Frontal cortex (tissue), 4 donors: ENCODE measurements at places on chromosomes 6 and 20. TPM values are rescaled to one million over a fixed set of nuclear protein-coding genes. Genes with fewer than 3 reads are reported as not detected.

GPR6 gene
- 7.3 TPM for total RNA-seq

CYP39A1 gene
- total RNA-seq = 2.9 TPM

PLG gene
- total RNA-seq = not detected

DEF6 gene
- total RNA-seq = 2.4 TPM

TSHZ2 gene
- total RNA-seq = 2.4 TPM

PNPLA1 gene
- not detected for total RNA-seq

APOM gene
- total RNA-seq = 0.41 TPM

CST9 gene
- total RNA-seq = not detected

SGK1 gene
- 54.6 TPM for total RNA-seq

KIF6 gene
- 1.2 TPM for total RNA-seq

LTB gene
- total RNA-seq = not detected

SLC17A2 gene
- total RNA-seq = not detected

DLGAP4 gene
- 22.0 TPM for total RNA-seq

TTK gene
- total RNA-seq = 5.7 TPM

TRIM15 gene
- not detected for total RNA-seq

ADAM33 gene
- 2.4 TPM for total RNA-seq

BMP2 gene
- 5.7 TPM for total RNA-seq

OPRL1 gene
- total RNA-seq = 13.5 TPM

ABHD16B gene
- total RNA-seq = not detected

DEFB110 gene
- total RNA-seq = not detected

EFCAB8 gene
- total RNA-seq = not detected

CLPSL2 gene
- not detected for total RNA-seq

C4A gene
- 10.6 TPM for total RNA-seq

TSBP1 gene
- not detected for total RNA-seq

RIPOR2 gene
- 17.9 TPM for total RNA-seq

KCNK16 gene
- not detected for total RNA-seq

B3GAT2 gene
- total RNA-seq = 18.8 TPM

DNAH8 gene
- total RNA-seq = under 0.01 TPM

MCHR2 gene
- total RNA-seq = 12.6 TPM

DACT2 gene
- 2.9 TPM for total RNA-seq

LMBRD1 gene
- 80.3 TPM for total RNA-seq

ECT2L gene
- total RNA-seq = 0.82 TPM

DXO gene
- 7.3 TPM for total RNA-seq

PROCR gene
- total RNA-seq = 4.9 TPM

PRDM1 gene
- total RNA-seq = 1.6 TPM

KCNQ5 gene
- 12.6 TPM for total RNA-seq

CST3 gene
- total RNA-seq = 63.6 TPM

MEP1A gene
- total RNA-seq = not detected

PLN gene
- total RNA-seq = 0.82 TPM

KCNK15 gene
- total RNA-seq = not detected

PRND gene
- 2.0 TPM for total RNA-seq

TGM3 gene
- not detected for total RNA-seq

PAX1 gene
- total RNA-seq = not detected

C6orf132 gene
- total RNA-seq = under 0.01 TPM

GPANK1 gene
- total RNA-seq = 11.4 TPM

MLN gene
- not detected for total RNA-seq

FAM184A gene
- 30.2 TPM for total RNA-seq

SIM1 gene
- not detected for total RNA-seq

TP53TG5 gene
- total RNA-seq = not detected

CD109 gene
- 1.6 TPM for total RNA-seq

CST4 gene
- not detected for total RNA-seq

SAMD10 gene
- 5.7 TPM for total RNA-seq
